ENCODE measurements at places on chromosomes 12 and 14.

DNA sequence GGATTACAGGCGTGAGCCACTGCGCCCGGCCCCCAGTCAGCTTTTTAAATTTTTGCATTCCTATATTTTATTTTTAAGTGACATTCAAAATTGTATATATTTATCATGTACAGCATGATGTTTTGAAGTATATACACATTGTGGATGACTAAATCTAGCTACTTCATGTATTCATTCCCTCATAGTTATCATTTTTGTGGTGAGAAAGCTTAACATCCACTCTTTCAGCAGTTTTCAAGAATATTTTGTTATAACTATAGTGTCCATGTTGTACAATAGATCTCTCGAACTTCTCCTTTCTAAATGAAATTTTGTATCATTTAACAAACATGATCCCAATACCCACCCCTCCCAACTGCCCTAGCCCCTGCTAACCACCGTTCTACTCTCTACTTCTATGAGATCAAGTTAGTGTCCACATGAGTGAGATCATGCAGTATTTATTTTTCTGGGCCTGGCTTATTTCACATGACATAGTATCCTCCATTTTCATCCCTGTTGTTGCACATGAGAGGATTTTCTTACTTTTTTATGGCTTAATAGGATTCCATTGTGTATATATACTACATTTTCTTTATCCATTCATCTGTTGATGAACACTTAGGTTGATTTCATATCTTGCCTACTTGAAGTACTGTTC is 8.8 kb upstream of the HEBP1 start:
- DNase-seq = no peak

- no peak for DNase-seq
Observed at GRCh38 chr12:24933694-24934407, 15.1 kb downstream of the BCAT1 start.

GRCh38 chr14:100067971-100068959 is 3.0 kb downstream of the EVL start:
- DNase-seq = peak; percentile 69

DNA sequence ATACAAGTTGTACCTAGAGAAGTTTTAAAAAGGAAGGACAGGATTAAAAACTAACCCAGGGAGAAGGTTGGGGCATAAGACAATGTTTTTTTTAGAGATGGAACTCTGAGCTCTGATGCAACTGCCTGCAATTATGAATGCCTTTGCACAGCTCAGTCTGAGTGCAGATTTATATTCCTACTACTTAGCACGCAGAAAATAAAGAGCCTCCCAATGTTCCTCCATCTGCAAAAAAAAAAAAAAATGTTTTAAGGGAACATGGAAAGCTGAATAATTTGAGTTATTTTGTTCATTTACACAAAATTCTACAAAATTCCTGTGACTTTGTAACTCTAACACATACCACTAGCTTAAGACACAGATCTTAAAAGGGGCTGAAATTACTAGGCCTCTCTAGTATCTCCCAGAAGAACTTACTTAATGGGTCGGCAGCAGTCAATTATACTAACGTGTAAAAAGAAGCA is 15.7 kb downstream of the CLIP1 start:
- no peak for DNase-seq

DNA sequence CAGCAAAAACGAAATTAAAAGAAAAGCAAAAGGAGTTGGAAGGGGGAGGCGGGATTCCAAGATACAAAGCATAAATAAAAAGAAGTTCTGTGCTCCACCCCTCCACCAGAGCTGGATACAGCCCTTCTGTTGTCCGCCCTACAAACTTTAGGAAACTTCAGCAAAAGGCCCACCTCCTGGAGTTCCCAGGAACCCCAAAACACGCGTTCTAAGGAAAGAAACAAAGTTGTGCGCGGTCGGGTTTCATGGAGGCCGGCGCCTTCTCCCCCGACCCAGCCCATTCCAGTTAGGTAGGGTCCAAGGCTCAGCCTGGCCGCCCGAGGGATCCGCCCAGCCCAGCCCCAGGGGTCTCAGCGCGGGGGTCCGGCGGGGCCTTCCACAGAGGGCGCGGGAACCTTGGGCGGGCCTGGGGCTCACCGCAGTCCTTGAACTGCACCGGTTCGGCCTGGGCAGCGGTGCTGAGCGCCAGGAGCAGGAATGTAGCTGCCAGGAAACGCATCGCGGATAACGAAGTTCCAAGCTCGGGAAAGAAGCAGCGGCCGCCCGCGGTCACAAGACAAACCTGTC is at the start of gene NPC2:
NPC2 (minus strand) TSS at position 530 of the 567 bp plus-strand sequence; CDS start at position 499, 31 bp downstream.
- DNase-seq = no peak

DNA sequence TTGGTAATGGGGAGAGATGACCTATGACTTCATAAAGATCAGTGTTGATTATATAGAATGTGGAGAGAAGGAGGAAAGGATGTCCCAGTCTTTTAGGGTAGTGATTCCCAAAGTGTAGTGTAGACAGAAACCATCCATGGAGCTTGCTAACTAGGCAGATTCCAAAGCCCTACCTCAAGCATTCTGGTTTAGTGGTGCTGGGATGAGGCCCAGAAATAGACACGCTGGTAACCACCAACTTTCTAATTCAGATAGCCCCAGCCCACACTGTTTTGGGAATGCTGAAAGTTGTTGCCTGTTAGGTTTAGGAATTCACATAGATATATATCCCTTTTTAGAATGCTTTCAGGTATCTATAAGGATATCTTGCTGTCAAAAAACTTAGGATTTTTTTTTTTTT is 69.2 kb downstream of the STAB2 start:
- DNase-seq = no peak

DNA sequence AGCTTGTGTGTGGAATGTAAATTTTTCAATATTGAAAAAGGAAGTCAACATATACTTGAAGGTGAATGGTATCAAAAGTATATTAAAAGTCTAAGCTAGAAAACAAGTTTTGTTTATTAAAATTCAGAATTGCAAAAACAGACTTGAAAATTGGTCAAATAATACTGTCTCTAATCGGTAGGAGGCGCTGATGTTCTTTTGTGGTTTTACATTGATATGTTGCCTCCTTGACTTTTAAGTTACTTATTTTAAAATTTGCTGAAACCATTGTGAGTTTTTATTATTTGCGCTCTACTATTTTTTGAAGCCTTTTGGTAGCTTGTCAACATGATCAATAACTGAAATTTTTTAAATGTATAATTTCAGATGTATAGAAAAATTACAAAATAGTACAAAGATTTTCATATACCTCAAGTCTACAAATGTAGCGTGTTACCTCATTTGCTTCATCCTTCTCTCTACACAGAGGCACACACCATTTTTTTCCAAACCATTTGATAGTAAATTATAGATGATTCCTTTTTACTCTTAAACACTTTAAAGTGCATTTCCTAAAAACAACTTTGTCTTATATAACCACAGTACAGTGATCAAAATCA is 6.9 kb downstream of the RTRAF start:
- DNase-seq = no peak

DNA sequence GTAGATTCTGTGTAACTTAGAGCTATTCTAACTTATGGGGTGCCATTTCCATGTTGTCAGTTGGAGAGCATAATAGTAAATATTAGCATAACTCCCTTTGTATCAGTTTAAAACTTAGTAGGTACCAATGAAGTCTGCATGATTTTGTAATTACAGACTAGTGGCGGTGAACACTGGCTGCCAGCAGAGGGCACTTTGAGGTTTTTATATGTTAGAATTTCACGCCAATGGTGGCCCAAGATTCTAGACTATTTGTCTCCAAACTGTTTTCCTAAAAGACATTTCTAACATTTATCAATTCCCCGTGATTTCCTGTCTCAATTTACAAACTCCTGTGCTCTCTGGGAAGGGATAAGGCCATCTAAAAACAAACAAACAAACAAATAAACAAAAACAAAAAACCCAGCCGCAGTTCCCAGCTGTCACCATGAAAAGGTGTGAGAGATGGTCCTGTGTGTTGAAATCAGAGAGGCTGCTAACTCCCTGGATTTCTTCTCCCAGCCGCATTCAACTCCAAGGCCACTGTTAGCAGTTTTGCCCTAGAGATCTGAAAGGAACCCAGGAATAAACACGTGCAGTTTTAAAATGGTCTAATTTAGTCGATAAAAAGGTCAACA is 57.6 kb downstream of the BRMS1L start:
- DNase-seq = no peak

GRCh38 chr12:27946421-27946820 is 26.1 kb downstream of the PTHLH start:
- DNase-seq = no peak

DNA sequence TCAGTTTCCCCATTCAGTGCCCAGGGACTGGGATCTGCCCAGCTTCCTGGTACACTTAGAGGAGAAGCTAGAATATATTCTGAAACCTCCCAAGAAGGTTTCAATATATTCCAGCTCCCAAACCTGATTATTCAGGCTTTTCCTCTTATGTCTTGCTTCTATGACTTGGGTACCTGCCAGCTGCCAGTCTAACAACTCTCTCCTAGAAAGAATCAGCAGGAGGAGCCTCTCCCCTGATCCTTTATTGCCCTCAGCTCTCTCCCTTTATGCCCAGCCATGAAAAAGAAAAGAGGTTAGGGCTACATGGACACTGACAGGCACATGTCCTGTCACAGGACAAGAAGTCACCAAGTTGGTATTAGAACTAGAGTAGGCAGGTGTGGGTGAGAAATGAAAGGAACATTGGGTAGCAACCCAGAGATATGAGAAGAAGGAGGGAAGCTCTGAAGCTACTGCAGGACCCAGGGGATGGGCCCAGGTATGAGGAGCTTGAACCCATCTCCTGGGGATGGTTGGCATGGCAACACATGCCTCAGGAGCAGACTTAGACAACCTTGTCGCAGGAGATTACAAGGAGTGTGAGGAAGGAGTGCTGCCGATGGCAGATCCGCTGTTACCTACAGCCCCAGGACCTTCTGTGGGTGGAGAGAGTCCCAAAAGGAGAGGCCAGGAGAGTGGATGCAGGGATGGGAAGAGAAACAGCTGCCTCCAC is 2.0 kb upstream of the CACNB3 start:
- no peak for DNase-seq

DNA sequence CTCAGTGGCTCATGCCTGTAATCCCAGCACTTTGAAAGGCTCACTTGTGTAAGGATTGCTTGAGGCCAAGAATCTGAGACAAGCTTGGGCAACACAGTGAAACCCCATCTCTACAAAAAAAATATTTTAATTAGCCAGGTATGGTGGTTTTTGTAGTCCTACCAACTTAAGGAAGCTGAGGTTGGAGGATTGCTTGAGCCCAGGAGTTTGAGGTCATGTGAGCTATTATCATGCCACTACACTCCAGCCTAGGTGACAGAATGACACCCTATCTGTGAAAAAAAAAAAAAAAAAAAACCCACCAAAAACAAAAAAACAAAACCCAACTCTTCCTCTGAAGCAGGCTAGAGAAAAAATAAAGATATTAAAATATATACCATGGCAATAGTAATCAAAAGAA is 41.2 kb downstream of the TMEM116 start:
- DNase-seq = no peak

- no peak for DNase-seq
Observed at GRCh38 chr12:40020261-40020691, 85.6 kb downstream of the SLC2A13 start.

GRCh38 chr12:25926536-25926935 is 31.9 kb upstream of the RASSF8 start:
- no peak for DNase-seq

DNA sequence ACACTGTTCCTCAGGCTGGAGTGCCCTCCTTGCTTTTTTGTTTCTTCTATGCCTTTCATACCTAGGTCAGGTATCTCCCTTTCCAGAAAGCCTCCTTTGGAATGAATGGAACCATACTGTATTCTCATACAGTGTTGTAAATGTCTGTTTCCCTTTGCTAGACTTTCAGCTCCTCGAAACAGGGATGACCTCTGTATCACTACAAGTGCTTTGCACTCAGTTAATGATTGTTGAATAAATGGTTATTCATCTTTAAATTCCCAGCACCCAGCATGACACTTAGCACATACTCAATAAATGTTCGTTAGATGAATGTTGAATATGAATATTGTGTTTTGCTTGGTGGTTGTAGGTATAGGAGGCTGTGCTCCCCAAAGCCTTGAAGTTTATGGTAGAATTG is 5.9 kb upstream of the TULP3 start:
- no peak for DNase-seq

- DNase-seq = no peak
Observed at GRCh38 chr12:96514328-96514727, 25.0 kb downstream of the CFAP54 start.

- no peak for DNase-seq
Observed at GRCh38 chr14:68759017-68759560, 33.8 kb downstream of the ZFP36L1 start.

GRCh38 chr12:75994069-75994740 is 37.4 kb downstream of the PHLDA1 start:
- no peak for DNase-seq

GRCh38 chr12:100498141-100498540 is 24.5 kb downstream of the NR1H4 start:
- no peak for DNase-seq

DNA sequence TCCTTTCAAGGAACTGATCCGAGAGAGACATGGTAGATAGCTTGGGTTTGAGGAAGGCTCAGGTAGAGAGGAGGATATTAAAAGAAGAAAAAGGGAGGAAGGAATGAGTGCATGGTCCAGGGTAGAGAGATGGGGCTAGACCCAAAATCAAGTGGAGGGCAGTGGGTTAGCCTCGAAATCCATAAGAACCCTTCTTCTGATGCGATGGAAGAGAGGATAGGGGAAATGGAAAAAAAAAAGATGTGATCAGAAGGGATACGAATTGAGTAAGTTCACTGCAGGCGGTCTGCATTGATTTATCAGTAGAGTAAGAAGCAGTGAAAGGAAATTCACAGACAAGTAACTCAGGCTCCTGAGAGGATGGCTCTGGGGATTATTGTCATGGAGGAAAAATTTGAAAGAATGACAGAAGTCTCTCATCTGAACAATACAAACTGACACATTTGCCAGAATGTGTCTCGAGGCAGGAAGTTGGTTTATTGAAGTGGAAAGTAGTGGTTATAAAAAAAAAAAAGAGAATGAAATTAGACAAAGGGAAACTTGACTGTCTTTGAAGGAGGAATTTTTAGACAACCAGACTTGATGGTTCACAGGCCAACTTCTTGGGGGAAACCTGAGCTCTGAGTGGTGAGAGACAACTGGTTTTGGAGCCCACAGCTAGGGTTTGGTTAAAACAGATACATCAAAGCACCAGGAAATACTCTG is 10.2 kb downstream of the PPFIBP1 start:
- DNase-seq = no peak

DNA sequence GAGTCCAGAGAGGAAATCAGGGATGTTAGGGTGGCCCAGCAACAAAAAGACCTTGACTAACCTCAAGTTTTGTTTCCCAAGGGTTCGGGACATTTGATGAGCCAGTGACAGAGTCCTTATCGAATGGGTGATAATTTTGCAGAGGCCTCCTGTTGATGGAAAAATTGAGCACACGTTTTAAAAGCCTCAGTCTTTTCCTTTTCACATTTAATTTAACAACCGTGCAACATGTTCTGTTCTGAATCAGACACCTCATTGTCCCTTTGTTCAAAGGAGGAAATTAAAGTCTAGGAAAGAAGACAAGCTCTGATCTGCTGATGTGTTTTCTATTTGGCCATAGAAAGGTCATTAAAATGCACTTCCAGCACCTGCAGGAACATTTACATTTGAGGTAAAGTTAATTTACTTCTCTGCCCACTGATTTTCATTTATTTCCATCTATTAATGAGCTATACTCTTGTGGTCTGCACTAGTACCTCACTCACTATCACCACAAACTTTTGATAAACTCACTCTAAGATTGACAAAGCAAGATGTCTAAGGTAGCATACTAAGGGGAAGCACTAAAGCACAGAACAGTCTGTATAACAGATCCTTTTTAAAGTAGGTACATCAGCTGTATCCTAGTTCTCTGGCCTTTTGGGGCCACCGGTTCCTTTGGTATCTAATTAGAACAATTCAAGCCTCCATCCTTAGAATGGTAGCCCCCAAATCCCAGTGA is 147.0 kb downstream of the RPAP3 start:
- no peak for DNase-seq

Data from stimulated activated CD4-positive, alpha-beta T cell treated with anti-CD3 and anti-CD28 coated beads, Interleukin-15, amount 100 ng/mL, for 1 hour (primary cell).